ENCODE measurements at places on chromosomes 11 and 22.

DNA sequence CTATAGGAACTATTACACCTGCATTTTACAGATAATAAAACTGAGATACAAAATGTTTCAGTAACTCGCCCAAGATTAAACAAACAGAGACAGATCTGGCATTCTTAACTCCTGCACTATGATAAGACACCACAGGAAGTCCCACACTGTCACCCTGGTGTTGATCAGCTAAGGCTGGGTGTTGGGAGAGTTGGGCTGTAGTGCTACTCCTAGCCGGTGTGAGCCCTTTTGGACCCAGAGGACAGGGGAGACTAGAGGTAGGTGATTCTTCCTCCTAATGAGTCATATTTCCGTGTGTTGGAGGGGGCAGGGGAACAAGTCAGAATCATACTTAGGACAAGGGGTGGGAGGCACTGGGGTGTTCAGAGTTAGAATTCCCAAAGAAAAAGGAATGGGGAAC lies 353.2 kb upstream of the TENM4 start:
- no peak for DNase-seq

- DNase-seq: no peak
Observed at GRCh38 chr11:44979543-44980399, 29.1 kb upstream of the TP53I11 start.

- no peak for DNase-seq
Observed at GRCh38 chr22:34122042-34122441, 201.8 kb upstream of the LARGE1 start.

DNA sequence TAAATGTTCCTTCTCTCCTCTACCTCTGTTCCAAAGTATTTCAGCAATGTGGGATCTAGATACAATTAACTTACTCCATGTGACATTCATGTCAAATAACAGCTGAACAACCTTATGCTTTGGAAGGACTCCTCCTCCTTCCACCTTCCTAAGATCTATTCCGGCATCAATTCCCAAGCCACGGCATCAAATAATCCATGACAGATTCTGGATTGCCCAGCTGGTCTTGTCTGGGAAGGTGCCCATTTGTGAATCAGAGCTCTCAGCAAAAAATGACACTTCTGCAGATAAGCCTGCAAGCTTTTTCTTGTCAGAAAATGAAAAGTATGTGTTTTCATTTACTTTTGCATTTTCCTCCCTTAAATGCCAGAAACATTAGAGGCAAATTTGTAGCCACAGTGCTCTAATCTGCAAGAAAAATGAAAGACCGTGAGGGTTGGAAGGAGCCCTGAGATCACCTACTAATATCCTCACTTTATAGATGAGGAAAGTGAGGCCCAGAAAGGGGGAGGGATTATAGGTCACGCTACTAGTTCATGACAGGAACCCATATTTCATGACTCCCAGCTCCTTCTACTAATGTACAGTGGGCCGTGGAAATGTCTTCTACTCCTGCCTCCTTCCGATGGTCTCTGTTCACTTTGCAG lies 124.0 kb downstream of the ME3 start:
- no peak for DNase-seq

DNA sequence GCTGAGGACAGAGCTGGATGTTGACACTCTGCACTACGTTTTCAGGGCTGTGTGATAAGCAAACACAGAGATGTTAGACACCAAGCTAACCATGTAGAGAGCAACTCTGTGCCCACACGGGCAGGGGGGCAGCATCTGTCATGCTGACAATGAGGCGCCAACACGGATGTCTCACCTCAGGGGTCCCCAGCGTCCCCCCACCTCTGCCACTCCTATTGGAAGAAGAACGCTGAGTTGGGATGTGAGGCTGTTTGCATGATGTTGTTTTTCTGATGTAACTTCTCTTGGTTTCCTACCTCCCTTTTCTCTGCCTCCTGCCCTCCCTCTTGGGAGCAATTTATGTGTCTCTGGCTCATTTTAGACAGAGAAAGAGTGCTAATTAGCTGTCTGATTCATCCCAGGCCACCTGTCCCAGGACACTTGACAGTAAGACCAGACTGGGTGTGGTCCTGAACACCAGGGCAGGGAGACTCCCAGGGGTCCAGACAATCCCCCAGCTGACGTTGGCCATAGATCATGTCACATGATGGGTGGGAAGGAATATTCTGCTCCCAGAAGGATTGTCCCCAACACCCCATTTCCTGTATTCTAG lies 89.2 kb upstream of the NCAM1 start:
- no peak for DNase-seq

GRCh38 chr11:6268820-6269219 lies 9.2 kb downstream of the CCKBR start:
- no peak for DNase-seq

DNA sequence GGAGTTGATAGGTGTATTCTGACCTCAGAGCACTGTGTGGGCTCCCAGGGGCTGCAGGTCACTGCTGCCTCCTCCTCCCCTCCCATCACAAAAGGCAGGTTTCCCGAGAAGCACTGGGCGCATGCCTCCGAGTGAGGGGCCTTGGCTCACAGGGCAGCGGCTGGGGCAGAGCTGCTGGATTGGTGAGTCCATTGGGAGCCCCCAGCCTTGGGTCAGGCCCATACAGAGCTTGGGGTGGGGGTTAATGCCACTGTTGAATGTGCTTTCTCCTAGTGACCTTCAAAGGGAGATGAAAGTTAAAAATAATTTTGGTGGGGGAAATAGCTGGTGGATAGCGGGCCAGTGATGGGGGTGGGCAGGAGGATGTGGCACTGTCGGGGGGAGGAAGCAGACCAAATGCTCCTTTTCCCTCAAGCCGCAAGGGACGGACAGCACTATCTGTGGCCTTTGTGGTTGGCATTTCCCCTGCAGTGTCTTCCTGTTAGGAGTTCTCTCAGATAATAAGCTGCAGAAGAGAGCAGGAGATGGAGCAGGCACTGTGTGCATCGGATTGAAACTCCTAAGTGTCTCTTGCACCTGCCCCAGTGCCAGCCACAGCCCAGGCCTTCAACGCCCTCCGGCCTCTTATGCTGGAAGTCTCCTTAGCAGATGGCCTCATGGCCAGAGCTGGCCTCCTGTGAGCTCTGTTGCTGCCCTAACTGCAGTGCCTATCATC lies 3.2 kb downstream of the TUBA8 start:
- no peak for DNase-seq

GRCh38 chr22:21761086-21761485 lies 25.5 kb upstream of the YPEL1 start:
- no peak for DNase-seq
